Small intestine (tissue), 16 donors: ENCODE measurements at places on chromosomes 2 and 18.
A peak's percentile ranks its signal among the peaks of the same experiment; 100 is the strongest.

- peak; percentile 92 for DNase-seq
Observed at GRCh38 chr2:84781942-84782716, 98.8 kb downstream of the TRABD2A start.

DNA sequence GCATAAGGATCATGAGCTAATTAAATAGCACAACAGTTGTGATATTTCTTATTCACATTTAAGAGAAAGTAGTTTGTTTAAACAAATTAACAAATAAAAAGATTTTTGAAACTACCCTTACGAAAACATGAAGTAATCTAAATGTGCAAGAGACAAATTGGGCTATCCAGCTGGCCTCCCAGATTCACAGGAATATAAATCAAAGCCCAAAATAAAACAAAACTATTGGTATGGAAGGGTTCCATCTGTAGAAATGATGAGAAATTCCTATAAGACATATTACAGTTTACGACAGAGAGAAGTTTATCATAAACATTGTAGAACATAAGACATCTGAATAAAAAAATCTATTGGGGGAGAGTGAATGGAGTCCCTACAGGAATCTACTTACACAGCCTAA is 1125.1 kb downstream of the TDRD15 start:
- peak; percentile 1 for DNase-seq

DNA sequence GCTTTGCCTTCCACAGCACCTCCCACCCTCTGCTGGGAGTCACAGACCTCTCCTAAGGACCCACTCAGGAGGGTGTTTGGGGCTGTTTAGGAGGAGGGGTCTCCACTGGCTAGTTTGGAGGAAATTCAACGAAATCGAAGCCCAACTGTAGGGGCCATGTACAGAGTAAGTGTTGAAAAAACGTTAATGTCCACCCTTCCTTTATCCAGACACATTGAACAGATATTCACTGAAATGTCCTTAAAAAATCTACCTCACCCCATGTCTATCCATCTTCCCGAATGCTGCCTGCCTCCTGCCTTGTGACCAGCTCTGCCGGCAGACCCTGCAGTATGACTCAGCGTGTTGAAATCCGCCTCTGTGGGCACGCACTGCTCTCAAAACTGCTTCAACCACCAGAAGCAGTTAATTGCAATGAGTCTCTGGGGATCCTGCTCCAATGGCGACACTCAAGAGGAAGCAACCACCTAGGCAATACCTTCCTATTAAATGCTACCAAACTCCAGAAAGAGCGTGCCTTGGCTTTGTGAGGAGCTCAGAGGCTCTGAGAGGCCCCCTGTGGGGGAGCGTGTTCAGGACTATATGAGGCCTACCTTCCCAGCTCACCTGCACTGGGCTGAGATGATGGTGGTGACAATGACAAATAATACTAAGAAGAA is 61.4 kb upstream of the RTN4 start:
- no peak for DNase-seq

DNA sequence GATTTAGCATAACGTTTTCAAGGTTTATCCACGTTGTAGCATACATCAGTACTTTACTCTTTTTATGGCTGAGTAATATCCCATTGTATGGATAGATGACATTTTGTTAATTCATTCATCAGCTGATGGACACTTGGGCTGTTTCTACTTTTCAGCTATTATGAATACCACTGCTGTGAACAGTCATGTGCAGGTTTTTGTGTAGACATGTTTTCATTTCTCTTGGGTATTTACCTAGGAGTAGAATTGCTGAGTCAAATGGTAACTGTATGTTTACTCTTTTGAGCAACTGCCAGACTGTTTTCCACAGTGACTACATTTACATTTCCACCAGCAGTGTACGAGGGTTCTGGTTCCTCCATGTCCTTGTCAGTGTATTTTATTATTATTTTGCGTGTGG is 33.9 kb downstream of the COX7A2L start:
- DNase-seq, result no peak

DNA sequence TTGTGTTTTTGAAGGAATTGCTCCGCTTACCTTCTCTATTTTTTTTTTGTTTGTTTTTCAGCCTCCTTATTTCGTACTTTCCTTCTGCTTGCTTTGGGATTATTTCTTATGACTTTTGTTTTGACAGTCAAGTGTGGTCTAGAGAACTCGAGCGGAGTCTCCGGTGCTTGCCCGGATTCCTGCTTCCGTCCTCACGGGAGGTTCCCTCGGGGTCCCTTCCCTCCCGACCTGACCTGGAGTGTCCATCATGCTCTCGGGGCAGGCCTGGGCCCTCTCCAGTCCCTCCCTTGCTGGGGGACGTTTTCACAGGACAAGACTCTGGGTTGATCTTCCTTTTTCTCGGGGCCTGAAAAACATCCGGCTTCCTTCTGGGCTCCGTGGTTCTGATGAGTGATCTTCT is 45.9 kb downstream of the CTDP1 start:
- DNase-seq, result no peak

GRCh38 chr18:58581265-58581664 is 47.6 kb downstream of the ALPK2 start:
- no peak for DNase-seq

- DNase-seq, result no peak
Observed at GRCh38 chr18:46010676-46011075, 43.5 kb upstream of the EPG5 start.

GRCh38 chr2:224143526-224143925 is 104.4 kb upstream of the SERPINE2 start:
- no peak for DNase-seq

DNA sequence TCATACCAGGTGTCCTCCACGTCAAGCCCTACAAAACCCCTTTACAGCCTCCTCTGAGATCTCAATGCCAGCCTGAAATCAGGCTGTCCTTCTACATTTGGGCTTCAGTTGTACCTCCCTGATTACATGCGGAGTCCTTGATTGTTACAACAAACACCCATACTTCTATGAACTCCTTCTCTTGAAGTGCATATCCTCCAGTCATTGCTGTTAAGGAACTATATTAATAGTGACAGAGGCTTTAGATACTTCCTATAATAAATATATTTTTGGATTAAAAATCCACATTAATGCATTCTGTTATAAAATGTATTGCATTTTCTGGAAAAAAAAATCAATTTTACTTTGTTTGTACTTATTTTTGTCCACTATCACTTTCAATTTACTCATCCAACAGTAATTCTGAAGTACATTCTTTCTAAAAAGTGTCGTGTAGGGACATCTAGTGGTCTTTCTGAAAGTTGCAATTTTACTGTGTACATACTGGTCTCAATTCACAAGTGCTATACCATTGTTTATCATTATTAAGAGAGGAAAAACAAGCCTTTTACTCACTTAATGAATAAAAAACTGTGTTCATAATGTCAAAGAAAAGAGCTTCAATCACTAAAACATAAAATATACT is 316.4 kb downstream of the DSEL start:
- peak; percentile 64 for DNase-seq

DNA sequence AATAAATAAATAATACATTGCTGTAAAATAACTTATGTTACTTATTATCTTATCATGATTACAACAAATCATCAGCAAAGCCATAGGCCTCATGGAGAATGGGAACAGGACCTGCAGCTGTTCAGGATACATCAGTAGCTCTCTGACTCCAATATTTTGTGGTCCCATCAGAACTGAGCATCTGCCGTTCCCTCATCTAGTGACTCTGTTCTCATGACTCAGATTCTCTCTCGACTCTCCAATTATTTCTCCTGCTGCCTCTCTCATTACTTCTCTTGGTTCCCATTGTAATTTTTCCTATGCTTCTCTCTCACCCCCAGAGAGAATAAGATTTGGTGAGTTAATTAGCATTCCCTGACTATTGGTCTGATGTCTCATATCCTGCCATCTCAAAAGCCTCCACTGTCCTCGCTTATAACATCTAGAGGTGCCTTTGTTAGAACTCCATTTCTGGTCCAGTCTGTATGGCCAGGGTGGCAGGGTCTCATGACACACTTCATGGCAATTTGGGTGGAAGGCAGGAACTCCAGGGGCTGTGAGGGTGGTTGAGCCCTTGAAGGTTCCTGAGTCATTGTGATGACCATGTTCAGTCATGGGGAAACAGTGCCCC is 78.0 kb upstream of the TANC1 start:
- no peak for DNase-seq

- no peak for DNase-seq
Observed at GRCh38 chr2:28522481-28522880, 26.6 kb downstream of the PLB1 start.

GRCh38 chr18:35619941-35620340 is 38.4 kb downstream of the GALNT1 start:
- no peak for DNase-seq

- no peak for DNase-seq
Observed at GRCh38 chr2:50614056-50614455, 417.9 kb downstream of the NRXN1 start.

- no peak for DNase-seq
Observed at GRCh38 chr2:138632066-138632620, 130.6 kb downstream of the SPOPL start.

- no peak for DNase-seq
Observed at GRCh38 chr2:222000326-222000725, 298.5 kb downstream of the PAX3 start.

DNA sequence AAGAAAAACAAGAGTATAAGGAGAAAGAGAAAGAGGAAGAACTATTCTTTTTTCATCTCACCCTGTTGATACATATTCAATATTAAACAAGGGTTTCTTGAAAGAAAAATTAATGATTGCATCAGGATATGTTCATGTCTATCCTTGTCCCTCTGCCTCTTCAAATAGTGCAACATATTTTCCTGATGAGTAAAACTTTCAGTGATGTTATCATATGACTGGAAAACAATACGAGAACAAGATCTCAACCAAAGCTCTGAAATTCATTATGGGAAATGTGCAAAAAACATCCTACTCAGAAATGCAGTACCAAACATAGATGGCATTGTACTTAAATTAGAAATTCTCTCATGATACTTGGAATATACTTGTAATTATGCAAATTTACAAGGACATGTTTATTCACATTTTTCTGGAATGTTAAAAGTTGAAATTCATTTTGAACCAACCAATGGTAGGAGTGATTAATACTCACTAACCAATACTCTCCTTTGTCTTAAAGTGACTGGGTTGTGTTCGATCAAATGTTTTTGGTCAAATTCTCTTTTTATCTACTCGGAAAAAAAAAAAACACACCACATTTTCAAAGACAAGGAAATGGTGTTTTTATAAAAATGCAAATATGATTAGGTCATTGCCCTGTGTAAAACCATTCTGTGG is 148.9 kb upstream of the GULP1 start:
- DNase-seq, result no peak

- no peak for DNase-seq
Observed at GRCh38 chr2:194054313-194054712, 1602.7 kb upstream of the SLC39A10 start.

GRCh38 chr18:26465431-26465830 is 82.9 kb downstream of the KCTD1 start:
- no peak for DNase-seq

GRCh38 chr2:65786007-65786717 is 353.8 kb upstream of the SPRED2 start:
- DNase-seq, result no peak

GRCh38 chr18:4987452-4988405 is 209.3 kb downstream of the AKAIN1 start:
- DNase-seq, result no peak

- no peak for DNase-seq
Observed at GRCh38 chr2:98347298-98348065, 1.2 kb downstream of the CNGA3 start.

DNA sequence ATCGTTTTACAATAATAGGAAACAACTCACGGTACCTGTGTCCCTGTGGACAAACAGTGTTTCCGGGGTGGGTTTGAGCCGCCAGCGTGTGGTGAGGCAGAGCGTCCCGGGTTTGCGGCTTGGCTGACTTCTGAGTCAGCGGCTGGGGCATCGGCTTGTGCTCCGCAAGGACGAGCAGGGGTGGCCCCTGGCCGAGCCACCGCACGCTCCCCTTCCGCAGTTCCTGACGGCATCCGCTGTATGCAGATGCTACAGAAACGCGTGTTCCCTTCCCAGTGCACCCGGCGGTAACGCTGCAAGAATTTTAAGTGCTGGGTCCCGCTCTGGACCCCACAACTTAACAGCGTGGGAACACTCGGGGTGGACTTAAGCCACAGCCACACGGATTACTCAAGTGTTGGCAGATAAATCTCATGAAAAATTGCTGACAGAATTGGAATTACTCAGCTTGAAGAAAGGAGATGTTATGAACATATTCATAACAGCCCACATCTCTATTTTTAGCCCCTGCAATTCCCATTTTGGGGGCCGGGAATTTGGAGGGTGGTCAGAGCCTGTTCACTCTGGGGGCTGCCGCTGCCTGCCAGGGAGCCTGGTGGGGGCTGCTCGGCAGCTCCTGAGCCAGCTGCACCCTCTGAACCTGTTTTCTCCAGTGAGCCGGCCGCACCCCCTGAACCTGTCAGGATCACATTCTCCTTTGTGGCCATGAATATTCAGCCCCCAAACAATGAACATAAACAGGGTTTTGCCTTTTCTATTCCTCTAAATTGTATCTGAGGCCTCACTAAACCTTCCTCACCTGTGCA is 12.6 kb upstream of the KCNG2 start:
- no peak for DNase-seq

DNA sequence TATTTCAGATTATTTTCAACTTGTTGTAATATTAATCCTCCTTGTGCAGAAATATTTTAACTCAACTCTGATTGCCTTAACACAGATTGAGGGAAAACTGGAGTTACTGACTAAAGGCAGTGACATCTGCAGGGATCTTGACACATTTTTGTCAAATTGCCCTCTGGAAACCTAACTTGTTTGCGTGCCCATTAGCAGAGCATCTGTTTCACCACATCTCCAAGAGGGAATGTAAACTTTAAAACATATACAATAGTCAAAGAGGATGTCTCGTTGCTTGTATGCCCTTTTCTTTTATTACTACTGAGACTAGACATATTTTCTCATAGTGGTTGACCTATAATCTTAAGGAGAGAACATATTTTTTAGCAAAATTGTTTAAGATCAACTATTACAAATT is 14.2 kb downstream of the INPP1 start:
- no peak for DNase-seq

- no peak for DNase-seq
Observed at GRCh38 chr2:175947073-175947472, 55.0 kb downstream of the LNPK start.

DNA sequence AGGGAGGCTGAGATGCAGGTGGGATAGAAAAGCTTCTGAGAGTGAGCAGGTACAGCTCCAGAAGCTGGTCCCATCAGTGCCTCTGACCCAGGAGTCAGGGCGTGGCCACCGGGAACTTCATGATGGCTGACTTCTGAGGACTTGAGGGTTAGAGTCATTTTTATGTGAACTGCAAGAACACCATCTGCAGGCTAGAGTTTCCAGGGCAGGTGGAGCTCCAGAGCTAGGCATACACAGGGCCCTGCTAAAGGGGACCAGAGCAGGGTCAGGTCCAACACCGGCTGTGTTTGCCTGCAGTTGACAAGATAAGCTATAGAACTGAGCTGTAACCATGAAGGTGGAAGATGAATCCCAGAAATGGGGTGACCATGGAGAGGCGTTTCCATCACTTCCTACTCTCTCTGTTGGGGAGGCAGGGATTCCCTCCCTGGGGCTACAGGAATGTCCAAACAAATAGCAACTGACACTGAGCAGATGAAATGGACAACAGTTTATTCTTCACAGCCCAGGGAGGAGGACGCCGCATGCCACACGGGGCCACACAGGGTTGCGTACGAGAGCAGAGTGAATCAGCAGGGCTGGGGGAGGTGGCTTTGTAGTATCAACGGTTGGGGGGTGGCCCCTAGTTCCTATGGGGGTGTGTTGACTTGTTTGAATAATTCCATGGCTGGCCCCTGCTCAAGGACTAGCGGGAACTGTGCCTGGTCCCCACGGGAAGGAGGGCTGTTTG is 77.6 kb upstream of the ZNF516 start:
- DNase-seq, result peak; percentile 25
